ENCODE measurements at places on chromosomes 1 and 21. TPM values are rescaled to one million over a fixed set of nuclear protein-coding genes. Genes with fewer than 3 reads are reported as not detected.

The NSUN4 gene
- 20.7 TPM for total RNA-seq

The HAX1 gene
- total RNA-seq = 107 TPM

The NFASC gene
- 10.5 TPM for total RNA-seq

The SH3D21 gene
- 4.0 TPM for total RNA-seq

The REN gene
- total RNA-seq = 0.15 TPM

The HSPG2 gene
- 388 TPM for total RNA-seq

The HOOK1 gene
- total RNA-seq = not detected

The ITLN2 gene
- not detected for total RNA-seq

The ORC1 gene
- total RNA-seq = 2.6 TPM

The SELENBP1 gene
- 8.3 TPM for total RNA-seq

The CFHR2 gene
- total RNA-seq = not detected

DNA sequence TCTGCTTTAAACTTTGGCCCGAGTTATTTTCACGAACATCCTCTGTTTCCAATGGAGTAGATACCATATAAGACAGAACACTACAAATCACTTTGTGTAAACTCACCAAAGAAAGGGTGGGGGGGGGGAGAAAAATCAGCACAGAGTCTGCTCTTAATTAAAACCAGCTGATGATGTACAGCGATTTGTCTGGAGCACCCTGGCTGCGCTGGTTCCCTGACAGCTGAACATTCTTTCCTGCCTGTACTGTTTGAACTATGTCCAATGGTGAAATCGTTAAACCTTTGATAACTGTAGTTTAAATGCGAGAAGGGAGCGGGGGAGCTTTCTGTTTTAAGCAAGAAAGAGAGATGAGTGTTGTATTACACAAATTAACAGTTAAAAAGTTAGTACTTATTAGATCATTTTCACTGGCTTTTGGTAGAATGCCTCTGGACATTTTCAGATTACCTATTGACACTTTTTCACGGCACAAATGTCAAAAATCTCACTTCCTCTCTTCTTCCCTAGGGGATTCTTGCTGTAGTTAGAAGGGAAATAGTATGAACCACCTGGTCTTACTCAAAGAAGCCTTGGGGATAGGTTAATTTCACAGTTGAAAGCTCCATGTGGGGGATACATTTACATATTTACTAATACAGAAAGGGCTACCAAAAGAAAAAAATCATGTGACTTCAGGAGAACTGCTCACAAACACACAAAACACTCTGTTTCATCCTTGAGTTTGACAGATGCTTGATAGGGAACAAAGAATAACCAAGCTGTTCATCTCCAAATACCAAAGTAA, 140.2 kb upstream of the RUNX1 start:
- peak; percentile 79 for DNase-seq

GRCh38 chr1:117537291-117537920, 68.4 kb upstream of the TENT5C start:
- no peak for DNase-seq

DNA sequence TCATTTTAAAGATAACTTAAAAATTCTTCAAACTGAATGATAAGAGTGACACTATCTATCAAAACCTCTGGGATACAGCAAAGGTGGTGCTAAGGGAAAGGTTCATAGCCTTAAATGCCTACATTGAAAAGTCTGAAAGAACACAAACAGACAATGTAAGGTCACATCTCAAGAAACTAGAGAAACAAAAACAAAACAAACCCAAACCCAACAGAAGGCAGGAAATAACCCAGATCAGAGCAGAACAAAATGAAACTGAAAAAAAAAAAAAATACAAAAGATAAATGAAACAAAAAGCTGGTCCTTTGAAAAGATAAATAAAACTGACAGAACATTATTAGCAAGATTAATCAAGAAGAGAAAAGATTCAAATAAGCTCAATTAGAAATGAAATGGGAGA, 6.8 kb downstream of the ODF2L start:
- DNase-seq = no peak

DNA sequence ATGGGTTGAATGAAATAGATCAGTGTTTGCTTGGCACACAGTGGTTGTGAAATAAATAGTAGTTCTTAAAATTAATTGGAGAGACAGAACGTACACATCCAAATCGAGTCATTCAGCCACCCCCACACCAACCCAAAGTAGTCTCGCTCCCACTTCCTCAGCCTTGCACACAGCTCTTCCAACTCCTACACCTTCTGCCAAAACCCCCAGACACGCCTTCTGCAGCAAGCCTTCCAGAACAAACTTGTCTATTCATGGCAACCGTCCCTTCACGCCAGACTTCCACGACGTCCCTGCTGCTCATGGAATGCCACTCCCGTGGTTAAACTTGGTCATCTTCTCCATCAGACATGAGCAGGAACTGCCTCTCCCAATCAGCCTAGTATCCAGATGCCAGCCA, 37.5 kb upstream of the RD3 start:
- DNase-seq = no peak

DNA sequence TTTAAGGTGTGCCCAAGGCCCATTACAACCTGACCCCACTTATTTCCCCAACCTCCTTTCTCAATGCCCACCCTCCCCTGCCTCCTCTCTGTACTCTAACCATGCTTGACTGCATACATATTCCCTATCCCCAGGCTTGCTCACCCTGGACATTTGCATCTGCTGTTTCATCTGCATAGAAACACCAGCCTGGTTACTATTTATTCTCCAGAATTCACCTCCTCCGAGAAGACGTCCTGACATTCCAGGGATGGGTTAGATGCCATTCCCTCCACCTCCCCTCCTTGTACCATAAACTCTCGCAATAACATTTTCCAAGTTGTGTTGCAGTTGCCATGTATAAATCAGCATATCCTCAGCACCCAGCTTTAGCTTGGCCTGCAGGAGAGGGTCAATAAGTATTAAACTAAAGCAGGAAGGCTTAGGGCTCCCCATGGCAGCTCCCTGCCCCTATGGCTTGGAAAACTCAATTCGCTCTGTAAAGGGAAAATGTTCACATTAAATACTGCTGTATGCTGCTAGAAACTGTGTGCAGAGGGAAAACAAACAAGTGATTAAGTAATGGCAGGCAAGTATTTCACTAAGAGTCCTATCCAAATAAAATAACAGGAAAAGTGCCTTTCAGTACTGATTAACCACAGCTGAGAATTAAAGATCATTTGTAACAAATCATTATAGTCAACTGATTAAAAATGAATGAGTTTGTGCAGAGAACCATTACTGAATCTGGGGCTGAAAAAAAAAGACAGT, 202.3 kb downstream of the TNR start:
- DNase-seq = no peak

DNA sequence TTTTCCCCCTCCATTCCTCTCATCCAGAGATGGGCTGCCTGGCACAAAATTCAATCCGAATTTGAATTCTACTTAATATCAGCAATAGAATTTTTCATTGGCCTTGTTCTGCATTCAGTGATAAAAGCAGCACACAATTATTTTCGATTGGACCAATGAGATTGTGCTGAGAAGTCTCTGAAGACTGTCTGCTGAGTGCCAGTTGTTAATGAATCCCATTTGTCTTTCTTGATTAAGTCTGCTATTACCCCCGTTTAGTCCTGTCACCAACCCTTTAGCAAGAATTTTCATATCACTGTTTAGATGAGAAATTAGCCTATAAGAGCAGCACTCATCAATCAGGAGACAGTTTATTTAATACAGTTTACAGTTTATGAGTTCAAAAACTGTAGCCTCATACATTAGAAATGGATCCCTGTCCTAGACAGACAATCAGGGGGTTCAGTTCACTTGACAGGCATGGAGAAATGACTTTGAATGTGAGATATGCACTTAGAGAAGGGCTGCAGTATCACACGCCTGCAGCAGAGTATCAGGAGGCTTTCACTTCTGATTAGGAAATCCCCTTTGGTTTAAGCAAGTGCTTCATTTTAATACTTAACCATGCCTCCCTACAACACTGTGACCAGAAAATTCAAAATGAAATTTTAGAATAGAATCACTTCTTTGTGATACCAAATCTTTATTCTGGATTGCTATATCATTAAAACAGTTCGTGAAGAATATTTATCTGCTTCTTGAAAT, 304.7 kb upstream of the PTBP2 start:
- DNase-seq = no peak

- DNase-seq = no peak
Measured at GRCh38 chr1:26856181-26856580, 6.8 kb upstream of the SFN start.

- no peak for DNase-seq
Measured at GRCh38 chr1:153384958-153385580, 5.8 kb downstream of the S100A8 start.

DNA sequence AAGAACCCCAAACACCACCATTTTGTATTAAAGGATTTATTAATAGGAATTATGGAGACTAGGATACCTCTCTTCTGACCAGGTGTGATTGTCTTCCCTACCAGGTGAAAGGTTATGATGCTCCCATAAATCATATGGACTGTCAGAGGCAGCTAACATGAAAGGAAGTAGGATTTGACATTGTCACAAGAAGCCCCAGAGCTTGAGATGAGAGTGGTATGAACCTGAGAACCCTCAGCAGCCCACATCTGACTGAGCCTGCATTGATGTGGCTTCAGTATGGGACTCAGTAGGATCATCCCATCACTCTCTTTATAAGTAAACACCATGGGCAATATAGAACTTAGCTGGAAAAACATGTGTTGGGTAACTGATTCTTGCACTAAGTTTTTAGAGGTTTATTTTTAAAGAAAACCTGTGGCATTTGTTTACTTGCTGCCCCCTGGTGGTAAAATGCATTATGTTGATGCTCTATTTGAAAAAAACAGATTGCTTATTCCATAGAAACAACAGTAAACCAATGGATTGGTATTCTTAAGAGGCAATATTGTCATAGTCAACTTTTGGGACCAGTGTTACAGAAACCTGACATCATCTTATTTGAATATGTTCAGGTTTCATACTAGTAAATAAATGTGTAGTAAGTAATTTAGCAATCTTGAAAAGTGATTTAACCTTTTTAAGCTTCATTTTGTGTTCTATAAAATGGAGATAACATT, 16.6 kb upstream of the CACYBP start:
- peak; percentile 56 for DNase-seq

- no peak for DNase-seq
Measured at GRCh38 chr1:244730153-244730933, 77.4 kb downstream of the DESI2 start.

- no peak for DNase-seq
Measured at GRCh38 chr1:163472651-163473248, 151.0 kb downstream of the NUF2 start.

GRCh38 chr21:28604946-28605537, 387.6 kb downstream of the LTN1 start:
- no peak for DNase-seq

GRCh38 chr1:160124705-160125478, 9.3 kb downstream of the ATP1A2 start:
- DNase-seq = peak; percentile 82

DNA sequence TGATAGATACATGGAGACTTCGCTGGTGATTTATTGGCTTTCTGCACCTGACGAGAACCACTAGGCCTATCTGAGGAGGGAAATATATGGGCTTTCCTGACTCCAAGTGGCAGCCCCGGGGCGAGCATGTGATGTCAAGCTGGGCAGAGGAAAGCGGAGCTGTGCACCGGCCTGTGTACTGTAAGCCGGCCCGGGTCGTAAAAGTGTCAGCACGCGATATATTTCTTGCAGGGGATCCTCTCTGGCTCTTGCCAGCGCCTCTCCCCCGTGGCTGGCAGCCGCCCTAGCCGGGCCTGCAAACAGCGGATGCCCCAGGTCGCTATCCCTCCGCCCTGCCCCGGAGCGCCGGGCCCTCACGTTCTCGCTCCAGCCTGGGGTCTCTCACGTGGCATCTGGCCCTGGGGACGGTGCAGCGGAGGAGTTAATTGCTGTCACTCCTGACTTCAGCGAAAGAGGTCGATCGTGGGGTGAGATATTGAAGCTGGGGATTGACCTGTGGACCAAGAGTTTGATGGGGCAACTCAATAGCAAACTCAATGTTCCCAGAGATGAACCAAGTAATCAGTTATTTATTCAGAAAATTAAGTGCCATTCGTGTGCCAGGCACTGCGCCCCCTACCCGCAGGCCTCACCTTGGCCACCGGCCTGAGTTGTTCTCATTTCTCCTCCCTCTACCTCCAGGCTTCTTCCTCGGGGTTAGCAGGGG, 41.0 kb upstream of the HAO2 start:
- DNase-seq = no peak

DNA sequence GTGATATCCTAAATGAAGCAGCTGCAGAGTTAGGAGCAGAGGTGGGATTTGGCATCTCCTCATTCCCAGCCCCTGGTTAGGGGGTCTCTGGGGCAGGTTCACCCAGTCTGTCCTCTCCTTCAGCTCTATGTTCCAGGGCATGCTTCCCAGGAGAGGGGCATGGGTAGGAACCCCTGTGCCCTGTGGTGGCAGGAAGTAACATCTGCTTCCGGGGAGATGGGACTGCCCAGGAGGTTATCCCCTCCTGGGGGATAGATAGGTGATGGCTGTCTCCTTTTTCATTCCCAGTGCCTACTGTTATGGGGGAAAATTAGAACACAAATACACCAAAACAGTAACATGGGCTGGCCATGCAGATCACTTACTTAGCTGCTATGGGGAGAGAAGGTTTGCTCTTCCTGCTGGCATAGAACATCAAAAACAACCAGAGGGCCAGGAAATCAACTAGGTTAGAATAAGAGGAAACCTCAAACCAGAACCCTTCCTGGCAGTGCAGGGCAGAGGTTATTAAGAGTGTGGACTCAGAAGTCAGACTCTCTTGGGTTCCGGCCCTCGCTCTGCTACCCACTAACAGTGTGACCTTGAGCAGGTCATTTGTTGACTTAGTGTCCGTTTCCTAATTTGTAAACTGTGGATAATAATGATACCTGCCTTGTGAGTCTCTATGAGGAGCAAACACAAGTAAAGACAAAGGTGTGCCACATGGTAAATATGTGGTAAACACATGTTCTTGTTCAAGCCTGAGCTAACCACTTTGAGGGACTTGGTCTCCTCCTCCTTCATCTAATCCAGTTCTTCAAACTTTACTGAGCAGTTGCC, 157.8 kb upstream of the JUN start:
- DNase-seq = no peak

- DNase-seq = peak; percentile 43
Measured at GRCh38 chr1:91741301-91741700, 144.7 kb downstream of the TGFBR3 start.

GRCh38 chr1:112172294-112172882, 182.9 kb upstream of the KCND3 start:
- DNase-seq = peak; percentile 38

- DNase-seq = no peak
Measured at GRCh38 chr1:31373897-31374486, 1.1 kb upstream of the FABP3 start.

- no peak for DNase-seq
Measured at GRCh38 chr1:149925751-149926150, 1.9 kb downstream of the SF3B4 start.

DNA sequence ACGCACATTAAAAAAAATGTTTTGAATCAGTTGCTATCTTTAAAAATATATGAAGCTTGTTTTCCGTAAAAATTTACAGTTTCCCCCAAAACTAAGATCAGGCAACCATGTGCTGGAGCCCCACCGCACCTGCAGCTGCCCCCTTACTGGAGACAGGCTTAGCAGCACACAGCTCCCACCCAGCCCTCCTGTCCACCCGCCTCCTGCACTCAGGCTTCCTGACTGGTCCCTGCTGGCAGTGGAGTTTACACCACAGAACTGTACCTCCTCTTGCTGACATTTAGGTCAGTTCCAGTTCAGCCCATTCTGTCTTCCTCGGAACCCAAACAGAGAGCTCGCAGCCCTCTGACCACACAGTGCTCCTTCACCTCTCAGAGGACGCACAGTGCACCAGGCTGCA, 2.1 kb downstream of the GPR161 start:
- no peak for DNase-seq
